Neural progenitor cell (in vitro differentiated cells): ENCODE measurements at places on chromosomes 6 and 20. TPM values are rescaled to one million over a fixed set of nuclear protein-coding genes. Genes with fewer than 3 reads are reported as not detected.
A peak's percentile ranks its signal among the peaks of the same experiment; 100 is the strongest.

DNA sequence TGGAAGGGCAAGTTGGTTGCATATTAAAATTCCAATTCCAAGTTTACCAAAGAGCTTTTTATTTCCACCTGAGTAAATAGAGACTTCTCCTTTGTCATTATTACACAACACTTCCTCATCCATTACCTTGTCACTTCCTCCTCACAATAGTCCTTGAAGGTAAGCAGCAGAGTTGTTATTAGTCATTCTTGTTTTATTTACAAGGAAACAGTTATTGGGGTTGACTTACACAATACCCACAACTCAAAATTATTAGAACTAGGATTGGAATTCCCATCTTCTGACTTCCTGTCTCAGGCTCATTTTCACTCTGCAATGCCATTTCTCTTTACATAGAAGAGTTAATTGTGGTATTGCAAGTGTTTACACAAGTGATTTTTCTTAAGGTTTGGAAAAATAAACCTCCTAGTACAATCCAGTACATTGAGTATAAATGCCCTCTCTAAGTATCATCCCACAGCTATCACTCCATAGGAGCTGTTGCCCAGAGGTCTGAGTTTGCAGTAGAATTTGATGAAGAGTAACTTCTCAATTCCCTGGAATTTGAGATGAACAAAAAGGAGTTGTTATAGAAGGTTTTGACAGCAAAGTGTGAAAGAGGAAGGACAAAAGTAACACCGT is 28.9 kb upstream of the MTRF1L start:
- no peak for DNase-seq

DNA sequence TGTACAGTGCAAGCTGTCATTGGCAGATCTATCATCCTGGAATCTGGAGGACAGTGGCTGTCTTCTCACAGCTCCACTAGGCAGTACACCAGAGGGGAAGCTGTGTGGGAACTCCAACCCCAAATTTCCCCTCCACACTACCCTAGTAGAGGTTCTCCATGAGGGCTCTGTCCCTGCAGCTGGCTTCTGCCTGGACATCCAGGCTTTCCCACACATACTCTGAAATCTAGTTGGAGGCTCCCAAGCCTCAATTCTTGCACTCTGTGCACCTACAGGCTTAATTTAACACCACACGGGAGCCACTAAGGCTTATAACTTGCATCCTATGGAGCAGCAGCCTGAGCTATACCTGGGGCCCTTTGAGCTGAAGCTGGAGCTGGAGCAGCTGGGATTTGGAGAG is 43.0 kb upstream of the TRIM39 start:
- no peak for DNase-seq

DNA sequence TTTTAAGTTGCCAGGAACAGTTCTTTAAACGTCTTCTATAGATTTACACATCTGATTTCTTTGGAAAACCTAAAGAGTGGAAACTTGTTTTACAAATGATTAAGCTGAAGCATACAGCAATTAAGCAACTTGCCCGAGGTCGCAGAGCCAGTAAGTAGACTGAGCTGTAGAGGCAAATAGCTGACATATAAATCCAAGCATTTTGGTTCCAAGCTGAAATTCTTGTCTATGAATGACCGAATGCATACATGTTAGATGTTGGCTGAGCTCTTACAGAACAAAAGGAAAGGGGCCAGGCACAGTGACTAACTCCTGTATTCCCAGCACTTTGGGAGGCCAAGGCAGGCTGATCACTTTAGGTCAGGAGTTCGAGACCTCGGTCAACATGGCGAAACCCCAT is 101.8 kb upstream of the SGK1 start:
- DNase-seq: no peak

GRCh38 chr20:32968478-32969241 is 35.6 kb downstream of the SUN5 start:
- DNase-seq: no peak

Gene DEFB124
- not detected in 2 replicates for total RNA-seq

DNA sequence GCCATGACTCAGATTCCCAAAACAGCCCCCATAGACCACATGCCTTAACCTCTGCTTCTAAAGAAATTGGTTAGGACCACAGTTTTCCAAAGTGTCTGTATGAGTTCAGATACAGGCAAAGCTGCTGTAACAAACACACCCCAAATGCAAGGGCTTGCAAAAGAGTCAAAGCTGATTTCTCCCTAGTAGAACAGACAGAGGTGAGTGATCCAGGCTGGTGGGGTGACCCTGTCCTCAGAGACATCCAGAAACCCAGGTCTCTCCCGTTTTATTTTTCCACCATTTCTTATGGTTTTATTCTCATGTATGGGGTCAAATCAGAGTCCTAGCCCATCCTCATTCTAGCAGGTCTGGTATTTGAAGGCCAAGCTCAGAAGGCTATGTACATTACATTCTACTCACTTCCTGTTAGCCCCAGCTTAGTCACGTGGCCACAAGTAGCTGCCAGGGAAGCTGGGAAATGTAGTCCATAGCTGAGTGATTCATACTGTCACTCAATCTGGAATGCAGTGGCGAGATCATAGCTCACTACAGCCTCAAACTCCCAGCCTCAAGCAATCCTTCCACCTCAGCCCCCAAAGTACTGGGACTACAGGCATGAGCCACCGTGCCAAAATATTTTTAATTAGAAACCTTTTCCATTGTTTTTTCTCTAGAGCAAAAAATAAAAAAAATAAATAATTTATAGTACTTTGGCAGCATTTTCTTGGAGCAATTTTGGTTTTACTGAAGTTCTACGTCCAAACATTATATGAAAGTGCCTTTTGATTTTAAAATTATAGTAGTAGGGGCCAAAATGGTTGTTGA is 175.2 kb downstream of the ZMYND8 start:
- peak; percentile 36 for DNase-seq

- DNase-seq: no peak
Measured at GRCh38 chr6:34934516-34934915, 45.5 kb downstream of the ANKS1A start.

Gene C20orf204
- 0.04 and 0.96 TPM in 2 replicates for total RNA-seq

Gene TFAP2B
- 0.15 TPM in 1 of 2 replicates, not detected in the other for total RNA-seq

DNA sequence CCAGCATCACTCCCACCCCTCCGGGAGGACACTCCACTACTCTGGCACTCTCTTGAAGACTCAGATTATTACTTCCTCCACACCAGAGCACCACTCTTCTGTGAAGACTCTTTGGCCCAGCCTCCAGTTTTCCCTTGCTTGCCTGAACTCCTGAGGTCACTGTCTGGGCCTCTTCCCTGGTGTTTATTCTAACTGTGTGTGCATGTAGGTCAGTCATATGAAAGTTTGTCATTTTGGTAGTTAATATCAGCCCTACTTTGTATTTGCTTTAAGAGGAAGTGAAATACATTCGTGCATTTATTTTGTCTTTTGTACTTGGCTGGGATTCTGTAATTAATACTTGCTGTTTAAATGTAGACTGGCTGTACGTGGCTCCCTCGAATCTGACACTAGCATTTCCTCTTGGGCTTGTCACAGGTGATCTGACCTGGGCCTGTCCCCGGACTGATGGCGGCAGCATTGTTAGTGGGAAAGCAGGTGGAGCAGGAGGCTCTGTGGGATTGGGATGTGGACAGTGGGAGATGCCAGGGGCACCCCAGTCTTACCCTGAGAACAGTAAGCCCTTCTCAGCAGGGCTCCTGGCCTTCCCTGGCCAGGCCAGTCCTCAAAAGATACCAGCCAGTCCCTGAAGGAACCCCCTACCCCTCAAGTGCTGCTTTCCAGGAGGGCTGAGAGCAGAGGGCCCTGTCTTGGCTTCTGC is 350.5 kb downstream of the CDC5L start:
- no peak for DNase-seq

DNA sequence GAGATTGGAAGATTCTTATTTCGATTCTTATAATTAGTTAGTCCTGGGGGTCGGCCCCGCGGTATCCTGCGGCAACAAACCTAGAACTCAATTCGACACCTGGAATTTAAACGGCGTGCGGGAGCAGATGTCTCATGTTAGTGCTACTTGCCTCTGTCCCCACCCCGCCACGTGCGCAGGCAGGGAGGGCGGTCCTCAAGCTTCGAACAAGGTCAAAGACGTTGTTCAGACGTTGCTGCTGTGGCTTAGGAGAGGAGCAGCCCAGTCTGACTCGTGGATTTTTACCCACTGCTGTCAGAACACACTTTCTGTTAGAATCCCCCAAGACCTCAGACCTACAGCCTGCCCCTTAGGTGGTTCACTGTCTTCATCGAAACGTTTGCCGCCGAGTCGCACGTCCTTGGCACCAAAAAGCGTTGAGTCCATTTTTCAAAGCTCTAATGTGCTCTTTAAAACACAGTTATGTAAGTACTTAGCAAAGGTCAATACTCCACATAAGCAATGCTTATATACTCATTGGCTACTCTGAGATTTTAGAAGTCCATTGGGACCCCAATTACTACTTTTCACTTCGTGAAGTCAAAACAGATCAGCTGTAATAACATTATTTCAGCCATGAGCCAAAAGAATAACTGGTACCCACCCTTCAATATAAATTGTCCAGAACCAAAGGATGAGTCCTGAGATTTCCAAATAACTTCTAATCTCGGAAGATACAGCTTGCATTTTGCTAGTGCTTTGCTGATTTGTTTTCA is 2.7 kb upstream of the C6orf62 start:
- no peak for DNase-seq

Gene PBOV1
- total RNA-seq: not detected in 2 replicates

GRCh38 chr6:161536224-161536630 is 262.4 kb upstream of the AGPAT4 start:
- peak; percentile 9 for DNase-seq
